Stimulated activated CD4-positive, alpha-beta T cell treated with anti-CD3 and anti-CD28 coated beads, Interleukin-2, amount 100 ng/mL, for 24 hours (primary cell): ENCODE measurements at places on chromosomes 7 and 10.

DNA sequence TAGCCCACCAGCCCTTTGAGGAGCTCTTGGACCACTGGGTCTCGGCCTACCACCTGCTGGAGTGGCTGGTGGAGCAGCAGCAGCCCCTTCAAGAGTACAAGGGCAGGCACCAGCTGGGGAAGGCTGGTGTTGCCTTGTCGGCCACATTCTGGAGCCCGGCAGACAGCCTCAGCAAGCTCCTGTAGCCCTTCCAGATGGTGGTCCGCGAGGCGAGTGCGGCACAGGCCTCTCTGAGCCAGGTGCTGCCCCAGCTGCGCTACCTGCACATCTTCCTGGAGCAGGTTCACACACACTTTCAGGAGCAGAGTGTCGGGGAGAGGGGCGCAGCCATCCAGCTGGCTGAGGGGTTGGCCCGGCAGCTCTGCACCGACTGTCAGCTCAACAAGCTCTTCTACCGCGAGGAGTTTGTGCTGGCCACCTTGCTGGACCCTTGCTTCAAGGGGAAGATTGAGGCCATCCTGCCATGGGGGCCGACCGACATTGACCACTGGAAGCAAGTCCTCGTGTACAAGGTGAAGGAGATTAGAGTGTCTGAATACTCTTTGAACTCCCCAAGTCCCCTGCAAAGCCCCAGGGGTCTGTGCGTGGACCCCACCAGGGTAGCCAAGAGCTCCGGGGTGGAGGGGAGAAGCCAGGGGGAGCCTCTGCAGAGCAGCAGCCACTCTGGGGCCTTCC is 7.0 kb upstream of the ACTR3C start:
- DNase-seq = no peak

DNA sequence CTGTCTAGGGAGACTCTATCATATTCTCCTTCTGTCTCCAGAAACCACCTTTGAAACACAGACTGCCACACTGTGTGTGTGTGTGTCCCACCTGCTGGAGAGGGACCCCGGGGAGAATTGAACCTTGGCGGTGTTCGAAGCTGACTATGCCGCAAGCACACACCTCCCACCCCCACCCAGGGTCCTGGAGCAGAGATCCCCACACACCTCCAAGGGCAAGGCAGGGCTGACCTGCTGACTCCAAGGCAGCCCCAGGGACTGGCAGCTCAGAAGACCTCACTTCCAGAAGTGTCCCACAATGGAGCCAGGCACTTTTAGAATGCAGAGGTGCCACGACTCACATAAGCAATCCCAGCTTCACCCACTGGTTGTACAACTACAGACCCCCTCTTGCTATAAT is 13.1 kb downstream of the DRGX start:
- no peak for DNase-seq

DNA sequence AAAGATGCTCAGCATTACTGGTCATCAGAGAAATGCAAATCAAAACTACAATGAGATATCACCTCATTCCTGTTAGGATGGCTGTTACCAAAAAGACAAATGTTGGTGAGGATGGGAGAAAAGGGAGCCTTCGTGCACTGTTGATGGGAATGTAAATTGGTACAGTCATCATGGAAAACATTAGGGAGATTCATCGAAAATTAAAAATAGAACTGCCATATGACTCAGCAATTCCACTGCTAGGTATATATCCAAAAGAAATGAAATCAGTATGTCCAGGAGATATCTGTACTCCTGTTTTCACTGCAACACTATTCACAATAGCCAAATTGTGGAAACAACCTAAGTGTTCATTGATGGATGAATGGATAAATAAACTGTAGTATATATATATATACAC is 228.1 kb downstream of the ACTR3B start:
- no peak for DNase-seq

DNA sequence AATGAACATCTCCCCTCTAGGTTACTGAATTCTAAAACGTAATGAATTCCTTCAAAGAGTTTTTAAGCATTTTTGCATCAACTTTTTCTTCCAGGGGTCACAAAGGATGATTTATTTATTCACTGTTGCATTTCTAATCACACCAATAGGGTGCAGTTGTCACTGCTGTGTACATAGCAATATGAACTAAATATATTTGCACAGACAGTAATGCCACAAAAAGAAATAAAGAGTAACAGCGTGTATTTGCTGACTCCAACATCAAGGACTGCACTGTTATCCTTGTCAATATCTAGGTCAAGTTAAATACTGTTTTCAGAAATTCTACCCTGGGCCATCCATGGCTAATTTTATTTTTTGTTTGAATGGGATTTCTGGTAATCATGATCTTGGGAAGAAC is 138.0 kb downstream of the FRMD4A start:
- no peak for DNase-seq

DNA sequence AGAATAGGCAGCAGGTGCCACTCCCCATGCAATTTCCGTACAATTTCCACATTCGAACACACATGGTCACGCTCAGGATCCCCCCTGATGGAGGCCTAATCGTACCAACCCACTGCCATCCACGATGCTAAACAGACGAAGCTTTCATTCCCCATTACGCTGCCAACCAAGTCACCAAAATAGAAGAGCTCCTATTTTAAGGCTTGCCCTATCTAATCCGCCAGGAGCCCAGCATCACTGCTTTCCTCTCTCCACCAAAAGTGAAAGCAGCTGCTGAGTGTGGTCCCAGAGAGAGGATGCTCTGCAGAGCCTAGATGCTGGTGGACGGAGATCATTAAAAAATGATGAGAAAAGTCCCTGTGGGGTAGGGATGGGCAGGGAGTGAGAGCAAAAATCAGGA is 43.3 kb downstream of the HSPA12A start:
- DNase-seq = no peak

- DNase-seq = no peak
Measured at GRCh38 chr7:23246555-23246954, at the start of gene GPNMB. GPNMB (plus strand) TSS chr7:23246775; CDS start chr7:23246858, 83 bp downstream.
